ENCODE measurements at places on chromosomes 12 and 14.

DNA sequence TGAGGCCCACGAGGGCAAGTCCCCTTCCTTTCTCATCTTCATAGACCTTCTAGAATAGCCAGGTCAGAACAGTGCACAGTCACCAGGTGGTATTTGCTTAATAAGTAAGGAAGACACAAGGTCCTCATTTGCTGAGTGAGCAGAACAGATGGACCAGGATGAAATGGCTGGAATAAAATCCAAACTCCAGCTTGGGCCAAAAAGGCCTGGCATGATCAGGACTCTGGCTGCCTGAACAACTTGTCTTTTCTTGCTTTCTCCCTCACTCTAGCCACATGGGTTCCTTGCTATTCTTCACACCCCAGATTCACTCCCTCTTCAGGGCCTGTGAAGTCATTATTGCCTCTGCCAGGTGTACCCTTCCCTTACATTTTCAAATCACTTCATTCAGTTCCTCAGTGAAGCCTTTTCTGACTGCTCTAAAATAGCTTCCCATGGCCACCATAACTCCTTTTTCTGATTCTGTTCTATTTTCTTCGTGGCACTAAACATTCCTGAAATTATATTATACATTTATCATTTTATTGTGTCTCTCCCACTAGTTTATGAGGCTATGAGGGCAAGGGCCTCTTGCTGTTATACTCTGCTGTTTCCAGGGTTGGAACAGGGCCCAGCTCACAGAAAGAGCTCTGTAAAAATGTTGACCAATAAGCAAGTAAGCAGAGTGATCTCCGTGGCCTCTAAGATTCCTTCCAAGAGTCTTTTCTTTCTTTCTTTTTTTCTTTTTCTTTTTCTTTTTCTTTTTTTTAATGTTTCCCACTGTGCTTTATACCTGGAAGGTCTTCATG is 150.8 kb downstream of the TTC8 start:
- peak; percentile 22 for DNase-seq

DNA sequence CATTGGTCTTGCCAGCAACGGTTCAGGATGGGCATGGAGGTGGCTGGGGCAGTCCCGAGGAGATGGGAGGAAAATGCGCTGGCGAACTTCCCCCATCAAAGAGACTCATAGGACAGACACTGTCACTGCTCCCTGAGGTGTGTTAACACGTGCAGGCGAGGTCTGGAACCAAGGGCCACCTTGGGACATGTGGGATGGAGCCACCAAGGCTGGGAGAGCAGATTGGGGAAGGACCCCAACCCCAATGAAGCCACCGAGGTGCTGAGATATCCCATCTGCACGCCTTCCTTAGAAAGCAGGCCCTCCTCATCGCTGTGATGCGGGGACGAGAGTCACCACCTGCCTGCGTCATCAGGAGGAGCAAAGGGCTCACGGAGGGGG is 16.9 kb upstream of the BEGAIN start:
- DNase-seq, result no peak

GRCh38 chr12:68042212-68042699 is 53.0 kb downstream of the IFNG-AS1 start:
- DNase-seq, result peak; percentile 16

DNA sequence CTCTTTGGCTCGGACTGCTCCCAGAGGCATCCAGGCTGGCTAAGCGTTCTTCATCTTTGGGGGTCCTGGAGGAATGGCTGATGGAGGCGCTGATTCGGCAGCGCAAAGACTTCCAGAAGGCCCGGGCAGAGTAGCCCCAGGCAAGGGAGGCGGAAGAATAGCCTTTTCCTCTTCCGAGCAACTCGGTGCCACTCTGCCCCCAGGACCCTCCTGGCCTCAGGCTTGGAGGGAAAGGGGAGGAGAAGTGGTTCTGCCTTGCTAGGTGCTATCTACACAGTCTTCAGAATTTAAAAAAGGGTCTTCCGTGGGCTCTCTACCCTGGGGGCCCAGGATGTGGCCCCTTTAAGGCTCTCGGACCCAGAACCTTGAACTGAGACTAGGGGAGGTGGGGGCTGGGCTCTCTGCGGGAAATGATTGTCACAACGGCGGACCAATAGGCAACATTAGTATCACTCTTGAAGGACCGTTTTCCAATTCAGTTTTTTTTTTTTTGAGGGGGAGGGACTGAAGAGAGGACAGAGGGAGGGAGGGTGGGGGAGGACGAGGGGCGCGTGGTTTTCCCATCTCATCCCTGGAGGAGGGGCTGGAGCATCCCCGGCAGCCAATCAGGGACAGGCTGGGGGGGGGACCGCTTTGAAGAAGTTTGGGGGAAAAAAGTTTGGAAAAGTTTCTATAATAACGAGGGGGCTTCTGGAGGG is at the start of gene NFATC4:
NFATC4 (plus strand) TSS at position 671 of the 698 bp plus-strand sequence. CDS start 157 bp downstream, outside the sequence.
- peak; percentile 77 for DNase-seq

DNA sequence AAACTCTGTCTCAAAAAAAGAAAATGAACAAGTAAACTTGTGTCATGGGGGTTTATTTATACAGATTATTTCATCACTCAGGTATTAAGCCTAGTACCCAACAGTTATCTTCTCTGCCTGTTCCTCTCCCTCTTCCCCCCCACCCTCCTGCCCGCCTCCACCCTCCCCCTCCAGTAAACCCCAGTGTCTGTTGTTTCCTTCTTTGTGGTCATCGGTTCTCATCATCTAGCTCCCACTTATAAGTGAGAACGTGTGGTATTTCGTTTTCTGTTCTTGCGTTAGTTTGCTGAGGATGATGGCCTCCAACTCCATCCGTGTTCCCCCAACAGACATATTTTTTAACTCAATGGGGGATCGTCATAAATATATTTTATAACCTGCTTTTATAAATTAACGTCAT is 12.3 kb downstream of the IL31 start:
- no peak for DNase-seq

- DNase-seq, result no peak
These were observed 1.7 kb downstream of the JDP2 start for GRCh38 chr14:75429562-75429961.
